ENCODE measurements at places on chromosomes 2 and 18. TPM values are rescaled to one million over a fixed set of nuclear protein-coding genes. Genes with fewer than 3 reads are reported as not detected.

DNA sequence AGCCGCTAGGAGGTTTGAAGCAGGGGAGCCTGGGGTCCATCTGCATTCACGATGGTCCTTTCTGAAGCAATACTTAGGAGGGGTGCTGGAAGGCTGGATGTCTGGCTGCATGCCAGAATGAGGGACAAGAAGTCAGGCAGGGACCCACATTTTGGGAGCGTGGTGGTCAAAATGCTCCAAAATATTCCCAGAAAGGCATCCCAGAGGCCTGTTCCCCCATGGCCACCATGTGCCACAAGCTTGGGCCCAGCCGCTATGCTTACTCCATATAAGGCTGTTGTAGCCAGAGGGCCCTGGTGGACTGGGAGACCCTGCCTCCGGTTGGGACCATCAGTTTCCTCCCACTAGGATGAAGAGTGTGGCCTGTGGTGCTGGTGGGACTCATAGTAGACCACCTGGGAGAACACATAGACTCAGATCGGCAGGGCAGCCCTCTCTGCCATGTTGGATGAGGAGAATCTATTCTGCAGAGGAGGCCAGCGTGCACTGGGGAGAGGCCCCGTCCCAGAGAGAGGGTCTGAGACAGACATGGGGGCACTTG lies 3.6 kb upstream of the PROM2 start:
- no peak for DNase-seq

GRCh38 chr2:106695919-106696318 lies 190.0 kb downstream of the ST6GAL2 start:
- DNase-seq = no peak

The PRKAG3 gene
- not detected for total RNA-seq

- peak; percentile 5 for DNase-seq
Measured at GRCh38 chr2:14751581-14751980, 119.1 kb downstream of the LRATD1 start.

DNA sequence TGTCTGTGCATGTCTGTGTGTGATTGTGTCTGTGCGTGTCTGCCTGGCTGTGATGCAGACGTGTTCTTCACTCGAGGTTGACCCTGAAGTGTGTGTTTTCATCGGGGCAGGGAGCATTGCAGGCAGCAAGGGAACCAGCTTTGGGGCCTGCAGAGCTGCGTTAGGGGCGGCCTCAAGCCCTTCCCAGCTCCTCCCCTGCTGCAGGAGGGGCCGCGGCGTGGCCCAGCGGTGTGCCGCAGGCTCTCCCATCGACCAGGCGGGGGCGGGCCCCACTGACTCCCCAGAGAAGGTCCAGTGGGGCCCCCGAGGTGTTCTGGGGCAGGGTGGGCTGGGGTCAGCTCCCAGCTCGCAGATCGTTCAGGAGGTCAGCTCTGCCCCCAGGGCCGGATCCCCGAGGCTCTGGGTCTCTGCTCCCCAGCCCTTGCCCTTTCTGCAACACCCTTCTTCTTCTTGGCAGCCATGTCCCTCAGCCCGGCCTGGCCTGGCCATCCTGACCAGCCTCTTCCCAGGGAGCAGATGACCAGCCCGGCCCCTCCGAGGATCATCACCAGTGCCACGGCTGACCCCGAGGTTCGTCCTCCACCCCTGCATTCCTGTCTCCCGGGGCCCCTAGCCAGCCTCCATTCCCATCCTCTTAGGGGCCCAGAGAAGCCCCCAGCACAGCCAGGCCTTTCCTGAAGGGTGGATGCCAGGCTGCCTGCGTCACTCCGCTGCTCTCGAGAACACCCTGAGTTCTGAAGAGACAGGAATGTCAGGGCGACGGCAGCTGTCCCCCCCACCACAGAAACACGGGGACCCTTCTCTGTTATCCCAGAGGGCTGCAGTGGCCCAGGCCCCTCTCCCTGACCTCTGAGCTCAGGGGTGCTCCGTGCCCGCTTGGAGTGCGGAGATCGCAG lies 11.1 kb upstream of the KLHL30 start:
- DNase-seq = peak; percentile 66

The PROC gene
- not detected for total RNA-seq

The GAD1 gene
- total RNA-seq = 0.94 TPM

GRCh38 chr2:10009271-10009810 lies 34.0 kb upstream of the KLF11 start:
- peak; percentile 35 for DNase-seq

The DNAJB2 gene
- 127 TPM for total RNA-seq

- no peak for DNase-seq
Measured at GRCh38 chr18:44824884-44825283, 144.2 kb downstream of the SETBP1 start.

The PAX8 gene
- 1,743 TPM for total RNA-seq

- DNase-seq = no peak
Measured at GRCh38 chr18:79798346-79798998, 734 bp downstream of the KCNG2 start.

The RAB6C gene
- 0.40 TPM for total RNA-seq

DNA sequence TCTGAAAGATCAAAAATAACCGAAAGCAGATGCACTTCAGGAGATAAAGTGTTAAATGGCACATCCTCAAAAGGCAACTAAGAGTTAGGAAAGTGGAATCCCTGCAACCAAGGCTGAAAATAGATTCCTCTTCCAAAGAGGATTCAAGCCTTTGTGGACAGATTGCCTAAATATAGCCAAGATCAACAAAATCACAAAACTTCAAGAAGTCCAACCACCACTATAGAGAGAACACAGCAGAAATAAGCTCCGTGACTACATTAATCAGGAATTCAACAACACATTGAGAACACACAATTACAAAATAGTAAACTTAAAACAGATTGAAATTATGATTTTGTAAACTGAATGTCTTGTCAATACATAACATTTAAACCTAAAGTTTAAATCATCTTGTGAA lies 165.7 kb downstream of the LNPK start:
- DNase-seq = no peak

DNA sequence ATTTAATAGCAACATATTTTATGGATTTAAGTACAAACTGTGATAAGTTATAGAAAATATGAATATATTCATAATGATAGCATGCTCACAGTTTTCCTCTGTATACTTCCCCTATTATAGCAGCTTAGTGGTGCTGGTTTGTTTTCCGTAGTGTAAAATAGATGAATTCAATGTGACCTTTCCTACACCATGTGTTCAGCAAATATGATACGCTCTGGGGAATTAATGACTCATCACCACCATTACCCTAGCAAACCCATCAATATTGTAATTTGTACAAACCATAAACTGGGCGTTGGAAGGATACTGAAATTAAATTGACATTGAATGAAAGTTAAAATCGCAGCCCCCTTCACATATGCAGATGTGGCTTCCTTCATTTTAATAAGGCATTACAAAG lies 58.7 kb upstream of the CDH19 start:
- DNase-seq = no peak

The NLRC4 gene
- 0.34 TPM for total RNA-seq

The CNDP1 gene
- 1.0 TPM for total RNA-seq

DNA sequence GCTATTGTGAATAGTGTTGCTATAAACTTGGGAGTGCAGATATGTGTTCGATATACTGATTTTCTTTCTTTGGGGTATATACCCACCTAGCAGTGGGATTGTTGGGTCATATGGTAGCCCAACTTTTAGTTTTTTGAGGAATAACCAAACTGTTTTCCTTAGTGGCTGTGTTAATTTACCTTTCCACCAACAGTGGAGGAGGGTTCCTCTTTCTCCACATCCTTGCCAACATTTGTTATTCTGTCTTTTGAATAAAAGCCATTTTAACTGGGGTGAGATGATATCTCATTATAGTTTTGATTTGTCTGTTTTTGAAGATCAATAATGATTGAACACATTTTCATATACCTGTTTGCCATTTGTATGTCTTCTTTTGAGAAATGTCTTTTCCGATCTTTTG lies 282.0 kb upstream of the SESTD1 start:
- DNase-seq = no peak

- DNase-seq = no peak
Measured at GRCh38 chr2:231133365-231134099, 8.7 kb upstream of the HTR2B start.

DNA sequence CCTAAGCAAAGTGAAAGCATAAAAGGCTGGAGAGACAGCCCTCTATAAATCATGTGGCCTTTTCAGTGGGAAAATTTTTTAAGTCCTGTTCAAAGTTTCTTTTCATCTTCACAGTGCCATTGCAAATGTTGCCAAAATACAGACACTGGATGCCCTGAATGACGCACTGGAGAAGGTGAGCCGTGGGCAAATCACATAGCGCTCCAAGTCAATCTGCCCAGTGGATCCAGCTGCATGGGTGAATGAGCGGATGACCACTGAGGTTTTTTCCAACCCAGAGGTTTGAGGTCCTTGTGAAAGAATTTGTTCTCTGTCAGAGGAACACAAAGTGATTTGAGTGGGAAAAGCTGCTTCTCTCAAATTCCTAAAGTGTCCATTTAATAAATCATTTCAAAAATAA lies 11.8 kb downstream of the DAPL1 start:
- peak; percentile 64 for DNase-seq

DNA sequence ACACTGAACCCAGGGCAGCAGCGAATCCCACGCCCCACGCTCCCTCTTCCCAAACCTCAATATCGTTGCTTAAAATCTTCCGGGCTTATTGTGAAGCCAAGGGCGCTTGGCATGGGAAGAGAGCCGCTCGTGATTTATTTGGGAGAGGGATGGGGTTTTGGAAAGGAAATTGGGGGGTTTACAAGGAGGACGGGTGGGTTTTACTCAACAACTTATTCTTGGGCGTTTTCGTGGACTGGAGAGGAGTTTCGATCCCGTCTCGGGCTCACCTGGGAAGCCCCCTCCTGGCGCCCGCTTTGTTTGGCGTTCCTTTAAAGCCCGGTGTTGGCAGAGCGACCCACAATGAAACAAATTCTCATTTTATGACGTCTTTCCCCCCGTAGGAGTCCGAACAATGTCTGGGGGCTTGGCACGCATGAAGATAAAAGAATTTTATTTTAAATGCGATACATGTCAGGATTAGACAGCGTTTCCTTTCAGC lies 135.3 kb downstream of the INSIG2 start:
- no peak for DNase-seq

DNA sequence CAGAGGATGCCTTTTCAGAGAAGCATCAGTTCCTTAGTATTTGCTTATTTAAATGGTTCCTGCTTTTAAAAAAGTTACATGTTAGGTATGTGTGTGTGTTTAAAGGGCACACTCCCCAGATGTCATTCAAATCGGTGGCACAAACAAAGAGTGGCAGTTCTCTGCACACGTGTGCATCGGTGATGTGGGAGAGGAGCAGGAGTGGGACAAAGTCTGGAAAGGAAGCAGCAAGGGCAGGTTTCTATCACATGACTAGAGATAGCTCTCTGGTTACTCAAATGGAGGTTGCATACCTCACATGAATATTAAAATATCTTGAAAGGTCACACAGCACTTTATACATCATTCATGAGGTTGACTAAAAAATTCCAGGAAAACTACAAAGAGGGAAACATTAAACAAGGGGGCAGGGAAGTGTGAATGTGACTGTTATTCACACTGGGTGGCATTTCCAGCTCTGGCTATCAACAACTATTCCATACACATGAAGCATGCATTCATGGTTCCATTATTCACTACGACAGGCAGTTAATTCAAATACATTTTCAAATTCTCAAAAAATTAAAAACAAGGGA lies 64.7 kb downstream of the SEPTIN10 start:
- no peak for DNase-seq

GRCh38 chr18:54303408-54303807 lies 34.1 kb downstream of the POLI start:
- DNase-seq = no peak

DNA sequence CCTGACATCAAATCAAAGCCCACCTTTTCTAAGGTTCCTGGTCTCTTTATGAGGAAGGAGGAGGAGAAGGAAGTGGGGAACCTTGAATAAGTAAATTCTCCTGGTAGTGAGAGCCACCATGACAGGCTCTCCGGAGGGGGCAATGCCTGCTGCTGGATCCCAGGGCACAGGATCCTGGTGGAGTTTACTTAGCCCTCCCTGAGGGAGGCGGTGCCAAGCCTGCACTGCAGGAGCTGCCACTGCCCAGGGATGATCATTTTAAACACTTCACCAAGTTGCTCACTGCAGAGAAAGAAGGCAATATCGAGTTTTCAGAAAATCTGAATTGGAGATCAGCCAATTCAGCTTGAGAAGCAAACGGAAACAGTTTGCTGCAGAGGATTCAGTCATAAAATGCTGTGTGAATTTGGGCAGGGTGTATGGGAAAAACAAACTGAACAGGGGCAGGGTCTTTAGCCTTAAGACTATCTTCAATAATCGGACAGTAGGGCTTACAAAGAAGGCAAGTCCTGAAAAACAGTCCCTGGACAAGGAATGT lies 200.7 kb downstream of the RAD51AP2 start:
- peak; percentile 13 for DNase-seq

DNA sequence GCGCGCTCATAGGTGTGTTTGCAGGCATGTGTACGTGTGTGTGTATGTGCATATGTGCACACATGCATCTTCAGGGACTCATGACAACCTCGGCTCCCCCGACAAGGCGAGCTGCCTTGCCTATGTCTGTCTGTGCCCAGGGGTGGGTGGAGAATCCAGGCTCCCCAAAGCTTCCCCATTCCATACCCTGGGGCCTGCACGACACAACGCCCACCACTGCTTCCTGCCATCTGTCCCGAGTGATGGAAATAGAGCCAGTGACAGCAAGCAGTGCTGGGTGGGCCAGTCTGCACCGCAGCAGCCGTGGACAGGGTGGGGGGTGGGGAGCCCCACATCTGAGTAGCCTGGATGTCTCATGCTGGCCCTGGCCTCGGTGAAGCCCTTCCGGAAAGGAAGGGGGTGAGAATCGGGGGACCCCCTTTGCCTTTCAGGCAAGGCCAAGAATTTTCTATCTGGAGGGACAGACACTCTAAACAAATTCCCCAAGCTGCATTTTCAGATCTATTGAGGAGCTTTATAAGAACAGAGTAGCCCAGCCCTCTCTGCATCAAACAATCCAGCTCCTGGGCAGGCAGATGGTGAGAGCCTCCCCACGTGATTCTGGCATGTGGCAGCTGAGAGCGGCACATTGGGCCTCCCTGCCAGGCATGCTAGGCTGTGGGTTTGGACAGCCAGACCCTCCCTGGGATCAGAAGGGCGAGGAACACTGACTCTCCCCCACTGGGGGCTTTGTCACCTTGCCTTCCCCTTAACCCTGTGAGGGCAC lies 4.9 kb downstream of the KCNIP3 start:
- DNase-seq = no peak

DNA sequence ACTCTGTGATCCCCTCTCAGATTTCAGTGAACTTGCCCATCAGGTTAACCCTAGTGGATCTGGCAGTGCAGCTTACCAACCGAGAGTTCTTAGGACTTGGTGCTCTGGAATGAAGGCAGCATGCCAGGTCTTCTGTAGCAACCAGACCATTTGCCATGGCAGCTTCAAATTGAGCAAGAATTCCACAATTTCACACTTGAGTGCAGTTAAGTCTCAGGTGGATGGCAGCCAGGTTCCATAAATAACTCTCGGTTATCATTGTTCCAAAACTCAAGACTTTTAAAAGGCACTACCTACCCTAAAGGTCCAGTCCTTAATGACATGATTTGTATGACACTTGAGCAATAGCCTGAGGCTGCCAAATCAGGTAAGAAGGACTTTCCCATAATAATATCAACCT lies 48.1 kb downstream of the GALNT3 start:
- DNase-seq = peak; percentile 93

- DNase-seq = no peak
Measured at GRCh38 chr2:24174851-24175277, at the start of gene FAM228A. Gene FAM228A (plus strand): TSS chr2:24175053. CDS start chr2:24175481, 428 bp downstream.

The MAP2 gene
- 90.3 TPM for total RNA-seq
